ENCODE measurements at places on chromosomes 13 and 19. TPM values are rescaled to one million over a fixed set of nuclear protein-coding genes. Genes with fewer than 3 reads are reported as not detected.

- DNase-seq: no peak
Observed at GRCh38 chr13:40087091-40088002, 431.9 kb downstream of the COG6 start.

PROZ gene
- not detected for total RNA-seq

LHB gene
- not detected for total RNA-seq

CRLF1 gene
- total RNA-seq: 22.1 TPM

DNA sequence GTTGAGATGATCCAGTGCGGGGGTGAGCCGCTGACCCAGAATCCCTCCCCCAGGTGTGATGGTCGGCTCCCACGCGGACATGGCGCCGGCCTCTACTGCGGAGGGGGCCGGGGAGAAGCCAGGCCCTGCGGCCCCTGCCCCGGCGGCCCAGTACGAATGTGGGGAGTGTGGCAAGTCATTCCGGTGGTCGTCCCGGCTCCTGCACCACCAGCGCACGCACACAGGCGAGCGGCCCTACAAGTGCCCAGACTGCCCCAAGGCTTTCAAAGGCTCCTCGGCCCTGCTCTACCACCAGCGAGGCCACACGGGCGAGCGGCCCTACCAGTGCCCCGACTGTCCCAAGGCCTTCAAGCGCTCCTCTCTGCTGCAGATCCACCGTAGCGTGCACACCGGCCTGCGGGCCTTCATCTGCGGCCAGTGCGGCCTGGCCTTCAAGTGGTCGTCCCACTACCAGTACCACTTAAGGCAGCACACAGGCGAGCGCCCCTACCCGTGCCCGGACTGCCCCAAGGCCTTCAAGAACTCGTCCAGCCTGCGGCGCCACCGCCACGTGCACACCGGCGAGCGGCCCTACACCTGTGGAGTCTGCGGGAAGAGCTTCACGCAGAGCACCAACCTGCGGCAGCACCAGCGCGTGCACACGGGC, 3.7 kb upstream of the NAT14 start:
- no peak for DNase-seq

ZNF358 gene
- 28.8 TPM for total RNA-seq

- DNase-seq: no peak
Observed at GRCh38 chr19:6608940-6609339, 18.0 kb upstream of the CD70 start.

GRCh38 chr13:74090397-74090796, 43.8 kb downstream of the KLF12 start:
- DNase-seq: no peak

DNA sequence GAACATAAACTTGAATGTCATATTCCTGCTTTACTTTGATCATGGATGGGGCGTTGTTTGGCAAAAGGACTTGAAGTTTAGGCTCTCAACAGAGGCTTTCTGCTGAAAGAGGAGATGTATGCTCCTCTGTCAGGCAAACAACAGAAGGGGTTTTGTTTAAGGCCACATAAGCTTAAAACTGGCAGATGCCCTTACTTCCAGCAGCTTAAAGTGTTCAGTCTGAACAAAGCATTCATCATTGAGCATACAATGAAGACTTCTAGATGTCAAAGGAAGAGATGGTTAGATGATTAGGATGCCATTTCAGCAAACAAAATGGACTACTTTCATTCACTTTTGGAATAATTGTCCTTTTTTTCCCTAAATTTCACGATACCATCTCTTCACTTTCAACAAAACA, 484.5 kb downstream of the SLITRK6 start:
- peak; percentile 34 for DNase-seq

DNA sequence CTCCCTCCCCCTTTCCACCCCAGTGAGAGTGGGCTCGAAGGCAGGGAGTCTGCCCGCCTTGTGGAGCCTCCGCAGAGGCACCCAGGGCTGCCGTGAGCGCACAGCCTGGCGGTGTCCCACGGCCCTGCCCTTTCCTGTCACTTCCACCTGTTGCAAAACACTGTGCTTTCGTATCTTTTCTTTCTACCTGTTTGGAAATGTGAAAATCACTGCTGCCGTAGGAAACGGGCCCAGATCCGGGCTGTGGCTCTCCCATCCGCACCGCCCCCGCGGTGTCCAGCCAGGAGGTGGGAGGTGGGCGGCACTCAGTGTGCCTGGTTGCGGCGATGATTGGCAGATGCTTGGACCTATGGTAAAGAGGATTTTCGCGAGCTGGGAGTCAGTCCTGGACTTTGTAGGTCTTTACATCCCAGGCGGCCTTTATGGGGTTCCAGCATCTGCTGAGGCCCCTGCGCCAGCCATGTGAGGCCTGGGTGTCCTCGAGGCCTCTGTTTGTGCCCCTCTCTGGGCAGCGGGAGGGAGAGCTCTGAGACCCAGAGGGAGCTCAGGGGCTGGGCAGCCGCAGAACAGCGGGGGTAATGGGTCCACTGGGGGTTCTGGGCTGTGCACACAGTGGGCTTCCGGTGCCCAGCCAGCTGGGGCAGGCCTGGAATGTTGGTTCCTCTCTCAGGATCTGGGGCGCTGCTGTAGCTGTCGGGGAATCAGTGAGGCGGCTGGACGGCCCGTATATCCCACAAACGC, 6.1 kb downstream of the STK11 start:
- DNase-seq: no peak

DNA sequence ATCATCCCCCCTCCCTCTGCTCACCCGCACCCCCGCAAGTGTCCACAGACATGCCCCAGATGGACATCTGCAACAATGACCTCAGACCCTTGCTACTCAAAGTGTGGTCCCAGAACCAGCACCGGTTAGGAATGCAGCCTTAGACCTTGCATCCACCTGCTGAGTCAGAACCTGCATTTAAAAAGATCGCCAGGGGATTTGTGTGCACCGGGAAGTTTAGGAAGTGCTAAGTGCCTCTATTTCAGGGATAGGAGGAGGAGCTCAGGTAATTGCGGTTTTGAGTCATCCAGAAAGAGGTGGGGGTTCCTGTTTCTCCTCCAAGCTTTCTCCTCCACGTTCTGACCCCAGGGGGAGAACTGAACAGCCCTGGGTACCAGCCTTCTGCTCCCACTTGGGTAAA, 46.2 kb downstream of the CACNA1A start:
- no peak for DNase-seq

MEIOSIN gene
- 0.08 TPM for total RNA-seq

DNA sequence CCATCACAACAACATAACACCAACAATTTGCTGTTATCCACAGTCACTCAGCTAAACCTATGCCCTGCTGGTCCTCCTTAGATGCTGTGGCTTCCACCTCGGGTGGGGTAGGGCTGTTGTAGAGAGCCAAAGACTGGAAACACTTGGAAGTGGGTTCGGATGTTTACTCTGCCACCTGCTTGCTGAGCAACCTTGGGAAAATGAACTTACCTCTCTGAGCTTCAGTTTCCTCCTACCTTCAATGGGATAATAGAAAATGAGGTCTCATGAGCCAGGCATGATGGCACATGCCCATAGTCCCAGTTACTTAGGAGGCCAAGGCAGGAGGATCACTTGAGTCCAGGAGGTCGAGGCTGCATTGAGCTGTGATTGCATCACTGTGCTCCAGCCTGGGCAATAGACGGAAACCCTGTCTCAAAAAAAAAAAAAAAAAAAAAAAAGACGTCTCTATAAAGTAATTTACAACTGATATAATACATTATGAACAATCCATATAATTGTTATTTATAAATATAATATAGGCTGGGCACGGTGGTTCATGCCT, 3.3 kb upstream of the SYCN start:
- DNase-seq: no peak

GRCh38 chr19:56491399-56491798, 14.3 kb upstream of the ZNF667 start:
- no peak for DNase-seq

GRCh38 chr19:46787331-46788261, 798 bp downstream of the SLC1A5 start:
- peak; percentile 76 for DNase-seq

DNA sequence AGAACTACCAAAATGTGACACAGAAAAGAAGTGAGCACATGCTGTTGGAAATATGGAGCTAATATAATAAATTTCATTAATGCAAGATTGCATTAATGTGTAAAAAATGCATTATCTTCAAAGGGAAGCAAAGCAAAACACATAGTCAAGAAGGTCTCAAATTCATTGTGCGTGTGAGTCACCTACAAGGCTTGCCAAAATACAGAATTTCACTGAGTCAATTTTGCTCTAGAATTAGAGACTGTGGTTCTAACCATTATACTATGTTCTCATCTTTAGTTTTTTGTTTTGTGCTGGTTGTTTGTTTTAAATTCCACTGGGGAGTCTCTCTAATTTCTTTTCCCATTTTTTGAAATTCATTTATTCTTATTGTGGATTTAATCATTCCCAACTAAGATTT, 149.8 kb upstream of the SLITRK1 start:
- DNase-seq: no peak

DNA sequence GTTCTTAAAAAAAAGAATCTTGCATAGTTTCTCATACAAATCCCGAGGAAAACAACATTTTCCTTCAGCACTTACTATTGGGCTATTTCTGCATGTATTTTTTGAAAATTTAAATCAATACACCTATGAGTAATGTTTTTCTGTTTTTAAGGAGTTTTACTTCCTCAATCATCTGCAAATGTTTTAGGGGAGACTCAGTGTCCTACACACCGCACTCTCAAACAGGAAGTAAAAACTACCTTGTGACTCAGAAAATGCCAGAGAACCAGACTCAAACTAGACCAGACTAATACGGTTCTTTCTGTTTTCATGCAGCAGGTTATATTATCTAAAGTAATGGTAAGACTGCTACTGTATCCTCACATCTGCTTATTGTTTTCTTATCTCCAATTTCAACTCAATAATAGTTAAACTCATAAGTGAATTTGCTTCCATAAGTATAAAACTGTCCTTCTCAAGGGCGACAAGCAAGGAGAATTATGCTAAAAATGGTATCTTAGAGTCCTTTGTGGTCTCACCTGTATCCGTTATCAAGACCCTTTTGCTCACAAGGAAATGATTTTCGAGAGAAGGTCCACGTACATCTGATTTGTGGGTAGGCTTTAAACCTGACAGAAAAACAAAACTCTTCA, 52.5 kb downstream of the FLT3 start:
- no peak for DNase-seq

GRCh38 chr13:26485786-26486185, 71.7 kb upstream of the WASF3 start:
- DNase-seq: no peak

Measured in SJCRH30 (cell line).